ENCODE measurements at places on chromosomes 7 and 10. TPM values are rescaled to one million over a fixed set of nuclear protein-coding genes. Genes with fewer than 3 reads are reported as not detected.

- no peaks in the 10 kb centered on the region for H3K36me3 ChIP-seq
- H3K4me3 ChIP-seq: no peak overlapping the region
- H3K27me3 ChIP-seq: peaks cover 3% of the 10 kb centered on the region
- no peak overlapping the region for H3K27ac ChIP-seq
- no peak for DNase-seq
Observed at GRCh38 chr7:70000737-70001348, 402.6 kb downstream of the AUTS2 start.

DNA sequence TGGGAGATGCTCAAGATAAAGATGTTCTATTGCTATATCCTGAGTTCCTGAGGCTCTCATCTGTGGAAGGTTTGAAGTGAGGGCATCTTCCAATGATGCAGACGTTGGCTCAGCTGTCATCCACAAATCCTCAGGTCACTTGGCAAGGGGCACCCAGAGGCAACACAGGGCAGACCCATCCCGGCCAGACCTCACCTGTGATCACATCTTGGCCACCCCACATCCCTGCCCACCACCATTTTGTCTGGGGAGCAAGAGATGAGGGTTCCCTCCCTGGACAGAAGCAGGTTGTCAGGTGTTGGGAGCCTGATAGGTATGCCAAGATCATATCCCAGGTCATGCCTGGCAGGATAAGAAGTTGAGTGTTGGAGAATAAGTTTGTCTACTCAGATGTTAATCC is 918.2 kb upstream of the ZNF722 start:
- H3K27ac ChIP-seq: no peak overlapping the region
- no peak overlapping the region for H3K4me3 ChIP-seq
- H3K4me1 ChIP-seq: no peaks in the 10 kb centered on the region

DNA sequence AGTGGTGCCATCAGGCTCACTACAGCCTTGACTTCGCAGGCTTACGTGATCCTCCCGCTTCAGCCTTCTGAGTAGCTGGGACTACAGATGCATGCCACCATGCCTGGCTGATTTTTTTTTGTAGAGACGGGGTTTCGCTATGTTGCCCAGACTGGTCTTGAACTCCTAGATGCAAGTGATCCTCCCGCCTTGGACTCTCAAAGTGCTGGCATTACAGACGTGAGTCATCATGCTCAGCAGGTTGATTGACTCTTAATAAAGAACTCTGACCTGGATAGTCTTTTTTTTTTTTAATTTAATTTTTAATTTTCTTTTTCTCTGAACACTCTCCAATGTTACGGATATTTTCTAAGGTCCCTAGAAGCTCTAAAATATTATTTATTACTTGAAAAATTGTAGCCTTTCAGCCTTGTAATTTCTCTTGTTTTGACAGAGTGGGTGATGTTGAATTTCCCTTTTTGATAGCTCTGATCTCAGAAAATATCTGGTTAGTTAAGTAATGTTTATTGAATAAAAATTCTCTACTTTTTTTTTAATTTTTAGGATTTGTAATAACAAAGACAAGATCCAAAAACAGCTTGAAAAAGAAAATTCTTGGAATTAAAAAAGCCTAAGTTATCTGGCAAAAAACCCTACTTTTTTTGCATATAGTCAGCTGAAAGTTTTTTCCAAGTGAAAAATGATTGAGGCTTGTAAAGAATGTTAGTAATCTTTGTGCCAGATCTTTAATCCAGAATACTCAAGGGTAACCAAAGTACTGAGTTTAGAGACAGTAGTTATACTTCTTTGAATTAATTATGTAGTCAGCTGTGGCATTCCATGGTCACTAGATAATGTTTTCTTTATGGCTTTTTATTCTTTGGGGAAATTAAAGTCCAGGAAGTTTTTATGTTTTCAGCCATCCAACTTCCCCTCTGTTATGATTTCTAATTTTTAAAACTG is 26.7 kb downstream of the TBC1D12 start:
- H3K36me3 ChIP-seq: no peaks in the 10 kb centered on the region
- H3K27me3 ChIP-seq: peaks cover 12% of the 10 kb centered on the region
- no peak overlapping the region for H3K4me3 ChIP-seq
- no peaks in the 10 kb centered on the region for H3K4me1 ChIP-seq
- no peak for DNase-seq
- no peak overlapping the region for H3K27ac ChIP-seq

DNA sequence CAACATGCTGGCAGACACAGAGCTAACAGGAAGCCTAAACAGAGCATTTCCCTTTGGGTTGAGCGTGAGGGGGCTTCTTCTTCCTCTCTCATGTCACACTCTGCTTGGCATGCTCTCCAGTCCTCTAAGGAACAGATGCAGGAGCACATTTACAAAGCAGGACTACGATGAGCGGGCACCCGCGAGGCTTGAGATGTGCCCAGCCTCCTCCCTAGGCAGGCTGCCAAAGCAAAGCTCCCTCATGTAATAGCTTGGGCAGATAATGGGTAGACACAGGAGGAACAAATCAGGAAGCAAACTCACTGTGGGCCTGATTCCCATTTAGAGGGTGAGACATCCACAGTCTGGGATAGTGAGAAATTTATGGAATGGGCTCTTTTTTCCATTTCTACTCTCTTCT is 519.1 kb downstream of the NRG3 start:
- H3K36me3 ChIP-seq: no peaks in the 10 kb centered on the region
- H3K27me3 ChIP-seq: no peaks in the 10 kb centered on the region
- DNase-seq: no peak
- H3K4me3 ChIP-seq: no peak overlapping the region
- no peak overlapping the region for H3K27ac ChIP-seq

Gene SPDYE1
- total RNA-seq: not detected

Gene IFIT1B
- total RNA-seq: not detected
